ENCODE measurements at places on chromosomes 5 and 9.

DNA sequence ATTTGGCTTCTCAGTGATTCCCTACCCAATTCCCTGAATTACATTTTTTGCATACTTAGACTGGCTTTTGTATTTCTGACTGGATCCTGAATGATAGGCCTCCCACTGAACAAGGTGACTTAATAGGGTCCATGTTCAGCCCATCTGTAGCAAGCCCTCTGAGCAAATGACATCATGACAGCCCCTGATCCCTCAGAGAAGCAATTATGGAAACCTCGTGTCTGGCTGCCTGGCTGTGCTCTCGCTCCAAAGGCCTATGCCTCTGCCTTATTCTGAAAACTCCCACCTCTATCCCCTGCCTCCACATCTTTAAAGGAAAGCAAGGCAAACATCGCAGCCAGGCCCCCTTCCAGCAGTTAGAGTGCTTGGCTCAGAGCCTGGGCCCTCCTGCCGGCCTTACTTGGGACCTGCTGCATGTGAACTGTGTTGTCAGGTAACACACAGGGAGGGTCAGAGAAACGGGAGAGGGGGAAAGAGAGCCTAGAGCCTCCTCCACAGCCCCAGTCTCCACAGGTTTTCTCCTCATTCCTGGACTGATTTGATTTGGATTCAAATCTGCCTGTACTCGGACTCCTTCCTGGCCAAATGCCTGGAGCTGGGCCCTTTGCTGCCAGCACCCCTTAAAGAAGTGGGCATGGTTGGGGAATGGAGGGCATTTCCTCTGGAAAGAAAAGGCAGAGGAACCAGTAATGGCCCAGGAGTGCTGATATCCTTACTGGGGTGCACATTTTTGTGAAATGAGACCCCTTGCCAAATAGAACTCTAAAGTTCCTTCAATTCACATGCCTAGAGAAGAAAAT lies 3.8 kb downstream of the DCANP1 start:
- DNase-seq: no peak

DNA sequence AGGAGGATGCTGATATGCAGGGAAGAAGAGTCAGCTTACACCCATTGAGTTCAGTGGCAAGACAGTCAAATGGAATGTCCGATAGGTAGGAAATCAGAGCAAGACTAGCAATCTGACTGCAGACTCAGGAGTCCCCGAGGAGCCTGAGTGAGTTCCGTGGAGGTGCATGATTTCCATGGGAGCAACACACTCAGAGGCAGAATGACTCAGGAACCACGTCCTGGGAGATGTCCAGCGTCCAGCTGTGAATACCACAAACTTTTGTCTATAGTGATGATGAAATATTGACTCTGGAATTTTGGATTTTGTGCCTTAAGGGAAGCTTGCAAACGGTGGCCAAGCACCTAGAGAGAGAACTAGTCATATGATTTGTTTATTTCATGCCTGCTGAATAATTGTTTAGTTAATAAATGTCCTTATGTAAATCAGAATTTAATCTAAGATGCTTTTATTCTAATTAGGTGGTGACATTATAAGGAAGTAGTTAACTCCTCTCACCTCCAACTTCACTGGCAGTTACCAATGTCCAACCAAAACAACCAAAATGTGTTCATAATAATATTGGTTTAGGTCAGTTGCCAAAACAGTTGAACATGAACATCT lies 100.4 kb downstream of the PDE4D start:
- DNase-seq: no peak

DNA sequence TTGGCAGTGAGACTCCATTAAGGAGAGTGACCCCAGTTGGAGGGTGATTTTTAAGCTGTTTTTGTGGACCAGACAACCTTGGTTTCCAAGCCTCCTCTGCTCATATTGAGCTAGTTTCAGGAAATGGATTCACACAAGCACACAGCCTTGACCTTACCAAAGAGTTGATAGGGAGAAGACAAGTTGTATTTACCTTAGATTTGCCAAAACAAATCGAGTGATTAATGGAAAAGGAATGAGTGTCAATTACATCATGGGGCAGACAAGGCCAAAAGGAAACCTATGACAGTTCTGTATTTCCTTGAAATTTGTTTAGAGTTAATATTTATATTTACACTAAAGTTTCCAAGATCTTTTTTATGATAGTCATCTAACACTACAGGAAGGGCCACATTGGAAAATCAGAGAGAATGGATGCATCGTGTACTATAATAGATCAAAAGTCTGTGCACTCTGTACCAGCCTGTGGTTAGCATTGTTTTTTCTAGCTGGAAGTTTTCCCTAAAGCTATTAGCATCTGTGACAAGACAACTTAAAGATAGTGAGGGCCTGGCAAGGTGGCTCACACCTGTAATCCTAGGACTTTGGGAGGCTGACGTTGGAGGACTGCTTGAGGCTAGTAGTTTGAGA lies 86.0 kb upstream of the FER start:
- no peak for DNase-seq

DNA sequence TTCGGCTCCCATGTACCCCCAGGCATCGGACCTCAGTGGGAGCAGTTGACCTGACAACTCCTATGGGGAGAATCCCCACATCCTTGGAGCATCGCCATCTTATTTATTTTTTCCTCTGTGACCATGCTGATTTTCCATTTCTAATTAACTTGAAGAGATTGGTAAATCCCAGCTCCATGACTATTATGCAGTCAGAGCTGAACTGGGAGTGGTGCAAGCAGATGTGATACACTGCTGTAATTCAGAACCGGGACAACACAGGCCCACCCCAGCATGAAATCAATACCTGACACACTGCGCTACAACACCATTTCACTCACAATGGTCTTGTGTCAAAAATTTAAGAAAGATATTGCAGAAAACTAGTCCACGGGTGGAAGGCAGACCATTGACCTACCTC lies 1.0 kb upstream of the TRPM3 start:
- no peak for DNase-seq

- no peak for DNase-seq
Measured at GRCh38 chr5:22754155-22754554, 99.0 kb downstream of the CDH12 start.

DNA sequence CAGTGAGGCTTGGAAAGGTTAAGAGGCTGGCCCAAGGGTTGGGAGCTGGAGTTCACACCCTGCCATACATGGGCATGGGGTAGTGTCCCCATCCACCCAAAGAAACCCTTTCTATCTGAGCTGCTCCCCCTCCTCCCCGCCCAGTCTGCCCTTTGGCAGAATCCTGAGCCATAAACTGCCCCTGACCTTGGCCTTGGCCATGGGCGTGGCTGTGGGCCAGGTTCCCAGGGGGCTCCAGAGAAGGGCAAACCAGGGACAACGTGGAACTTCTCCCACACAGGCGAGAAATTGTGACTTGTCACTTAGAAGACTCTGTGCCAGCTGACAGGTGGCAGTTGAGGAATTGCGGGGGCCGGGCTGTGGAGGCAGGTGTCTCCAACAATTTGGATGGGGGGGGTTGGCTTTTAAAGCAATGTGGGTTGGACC lies 4.8 kb downstream of the FAM78A start:
- DNase-seq: no peak

- no peak for DNase-seq
Measured at GRCh38 chr5:122741681-122742080, 33.2 kb upstream of the SNX2 start.

DNA sequence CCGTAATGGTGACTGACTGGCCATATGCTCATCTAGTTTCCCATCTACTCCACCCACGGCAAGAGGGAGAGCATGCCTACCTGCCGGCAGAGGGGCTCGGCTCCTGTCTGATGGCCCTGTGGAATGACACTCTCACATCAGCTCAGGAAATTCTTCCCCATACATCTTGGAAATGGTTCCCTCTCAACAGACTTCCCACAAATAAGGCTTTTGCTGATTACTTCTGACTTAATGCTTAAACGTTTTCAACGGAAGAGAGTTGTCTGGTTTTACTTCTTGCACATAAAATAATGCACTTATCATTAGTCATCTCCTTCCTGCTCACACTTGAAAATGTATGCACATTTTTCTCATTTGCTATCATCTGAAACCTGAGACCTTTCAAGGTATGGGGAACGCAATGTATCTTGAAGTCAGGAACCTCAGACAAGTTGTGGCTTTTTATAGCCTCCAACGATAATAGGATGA lies 129.5 kb downstream of the TTLL11 start:
- DNase-seq: no peak

DNA sequence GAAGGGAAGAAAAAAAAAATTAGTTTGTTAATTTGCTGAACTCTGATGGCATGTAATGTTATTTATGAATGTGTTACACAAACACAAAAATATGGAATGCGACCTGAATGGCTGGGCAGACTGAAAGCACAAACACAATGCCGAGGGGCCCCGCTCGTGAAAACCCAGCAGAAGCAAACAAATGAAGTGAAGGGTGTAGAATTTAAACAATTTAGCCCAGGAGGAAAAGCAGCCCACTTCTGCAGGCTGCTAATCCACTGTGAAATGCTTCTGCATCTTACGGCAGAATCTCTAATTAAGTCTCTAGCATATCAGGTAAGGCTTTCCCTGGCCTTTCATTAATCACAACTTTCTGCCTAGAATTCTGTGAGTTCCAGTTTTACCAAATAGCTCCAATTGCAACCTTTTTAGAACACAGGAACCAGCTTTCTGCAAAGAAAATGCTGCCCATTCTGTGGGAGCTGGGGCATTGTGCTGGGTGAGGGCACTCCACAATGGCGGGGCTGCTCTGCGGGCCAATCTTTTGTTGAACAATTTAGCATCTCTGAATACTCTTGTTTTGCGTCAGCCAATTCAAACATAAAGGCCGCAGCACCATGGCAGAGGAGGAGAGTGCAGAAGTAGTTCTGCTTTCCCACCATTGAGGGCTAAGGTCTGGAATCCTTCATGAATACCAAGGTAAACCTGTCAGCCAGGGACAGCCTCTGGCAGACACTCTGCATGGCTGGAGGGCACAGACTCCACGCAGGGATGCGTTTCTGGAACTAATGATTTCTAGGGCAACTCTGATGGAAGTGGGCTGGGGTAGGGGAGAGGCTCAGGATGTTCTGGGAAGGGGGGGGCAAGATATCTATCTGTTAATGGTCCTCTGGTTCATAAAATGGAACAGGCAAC lies 66.4 kb downstream of the PTCH1 start:
- DNase-seq: no peak

GRCh38 chr5:72651779-72652178 lies 144.6 kb upstream of the ZNF366 start:
- no peak for DNase-seq

DNA sequence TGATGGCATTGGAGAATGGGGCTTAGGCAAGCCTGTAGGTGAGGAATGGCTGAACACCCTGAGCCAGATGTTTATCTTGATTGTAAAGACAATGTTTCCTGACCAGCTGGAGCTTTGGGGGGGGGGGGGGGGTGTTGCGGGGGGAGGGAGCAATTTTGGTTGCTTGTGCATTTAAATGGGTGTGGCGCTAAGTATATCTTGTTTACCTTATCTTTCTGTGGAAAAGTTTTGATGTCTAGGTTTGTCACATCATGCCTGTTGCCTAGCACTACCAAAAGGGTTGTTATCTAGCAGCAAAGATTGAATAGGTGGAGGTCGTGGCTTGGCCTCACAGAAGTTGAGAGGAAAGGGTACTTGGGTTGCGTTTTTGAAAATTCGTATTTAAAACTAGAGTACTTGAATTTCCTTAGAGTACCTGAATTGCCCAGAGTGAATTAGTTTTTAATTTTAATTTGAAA lies 1.3 kb downstream of the SMAD5 start:
- no peak for DNase-seq

- no peak for DNase-seq
Measured at GRCh38 chr5:76532052-76532451, 91.2 kb downstream of the F2RL2 start.

DNA sequence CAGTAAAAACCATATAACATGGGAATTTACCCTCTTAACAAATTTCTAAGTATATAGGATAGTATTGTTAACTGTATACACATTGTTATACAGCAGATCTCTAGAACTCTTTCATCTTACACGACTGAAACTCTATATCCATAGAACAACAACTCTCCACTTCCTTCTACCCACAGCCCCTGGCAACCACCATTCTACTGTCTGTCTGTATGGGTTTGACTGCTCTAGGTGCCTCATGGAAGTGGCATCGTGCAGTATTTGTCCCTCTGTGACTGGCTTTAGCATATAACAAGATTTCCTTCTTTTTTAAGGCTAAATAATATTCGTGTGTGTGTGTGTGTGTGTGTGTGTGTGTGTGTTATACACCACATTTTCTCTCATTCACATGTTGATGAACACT lies 100.7 kb downstream of the ZNF462 start:
- DNase-seq: no peak
